ENCODE measurements at places on chromosomes 5 and 9.

GRCh38 chr9:95381221-95381620 is 63.7 kb upstream of the FANCC start:
- DNase-seq: no peak

DNA sequence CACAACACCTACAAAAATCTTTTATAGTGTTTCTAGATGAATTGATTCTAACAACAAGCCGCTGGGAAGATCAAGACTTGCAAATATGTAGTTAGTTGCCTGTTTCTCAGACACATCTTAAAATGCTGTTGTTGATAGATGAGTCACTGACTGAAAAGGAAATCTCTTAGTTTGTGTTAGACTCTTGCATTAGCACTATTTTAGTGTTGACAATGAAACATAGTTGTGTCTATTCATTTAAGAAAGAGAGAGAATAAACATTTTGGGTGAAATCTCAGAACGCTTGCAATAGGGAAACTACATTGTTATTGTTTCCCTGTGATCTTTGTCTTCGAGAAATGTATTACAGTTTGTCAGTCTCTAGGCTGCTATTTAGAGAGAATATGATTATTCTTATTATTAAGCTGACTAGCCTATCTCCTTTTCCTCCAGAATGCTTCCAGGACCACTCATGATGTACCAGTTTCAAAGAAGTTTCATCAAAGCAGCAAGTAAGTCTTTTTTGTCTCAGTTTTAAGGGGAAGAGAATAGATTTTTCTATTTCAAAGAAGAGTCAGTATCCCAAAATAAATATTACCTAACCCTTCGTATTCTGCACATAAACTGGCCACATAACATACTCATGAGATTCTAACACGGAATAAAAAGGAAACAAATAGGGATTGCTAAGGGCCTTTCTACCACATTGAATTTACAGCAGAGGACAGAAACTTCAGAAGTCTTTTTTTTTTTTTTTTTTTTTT is 285.6 kb downstream of the ARHGAP26 start:
- no peak for DNase-seq

- DNase-seq: no peak
These were observed 159.4 kb downstream of the GABRB2 start for GRCh38 chr5:161387121-161387520.

GRCh38 chr9:99072040-99072394 is 32.9 kb upstream of the TGFBR1 start:
- no peak for DNase-seq

DNA sequence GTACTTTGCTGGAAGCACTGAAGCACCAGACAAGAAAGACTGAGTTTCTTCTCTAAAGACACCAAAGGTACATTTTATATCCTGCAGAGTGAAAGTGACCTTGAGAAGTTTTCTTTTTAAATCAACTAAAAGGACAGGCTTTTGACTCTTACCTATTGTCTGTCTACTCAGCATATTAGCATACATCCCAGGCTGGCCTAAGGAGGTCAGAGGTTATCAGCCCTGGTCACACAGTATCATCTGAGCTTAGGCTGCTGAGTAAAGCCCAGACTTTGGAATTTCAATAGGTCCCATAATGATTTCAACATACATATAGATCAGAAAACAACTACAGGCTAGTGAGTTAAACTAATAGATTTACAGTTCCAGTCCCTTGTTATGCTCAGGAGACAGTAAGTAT is 10.1 kb upstream of the CDH9 start:
- no peak for DNase-seq

DNA sequence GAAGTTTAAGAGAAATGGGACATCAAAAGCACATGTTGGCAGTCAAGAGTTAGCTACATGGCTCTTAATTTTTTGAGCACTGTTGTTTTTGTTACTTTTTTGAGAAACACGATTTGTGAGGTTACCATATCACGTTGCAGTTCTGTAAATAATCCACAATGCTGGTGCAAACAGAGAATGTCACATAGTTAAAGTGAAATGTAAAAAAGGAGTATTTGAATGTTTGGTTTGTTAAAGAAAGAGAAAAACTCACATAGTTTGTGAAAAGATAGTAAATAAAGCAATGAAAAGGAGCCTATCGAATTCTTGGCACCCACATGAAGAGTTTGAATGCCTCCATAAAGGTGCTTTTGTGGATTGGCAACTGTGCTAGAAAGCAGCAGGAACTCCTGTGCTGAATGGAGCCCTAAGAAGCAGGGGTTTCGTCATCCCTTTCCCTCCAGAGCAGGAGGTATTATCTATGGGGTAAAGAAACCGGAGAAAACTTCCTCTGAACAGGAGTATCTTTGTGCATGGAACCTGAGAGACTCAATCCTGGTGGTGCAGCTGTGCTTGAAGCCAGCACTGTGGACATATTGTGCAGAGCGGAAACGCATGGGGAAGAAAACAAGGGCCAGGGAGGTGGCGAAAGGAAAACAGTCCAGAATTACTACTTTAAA is 148.5 kb upstream of the OTULINL start:
- DNase-seq: no peak

- DNase-seq: no peak
These were observed 130.7 kb upstream of the NR3C1 start for GRCh38 chr5:143533978-143534760.

- DNase-seq: no peak
These were observed 45.4 kb downstream of the PPP2R2B start for GRCh38 chr5:146832985-146833732.

- no peak for DNase-seq
These were observed 2.3 kb downstream of the NTRK2 start for GRCh38 chr9:84671586-84672521.

DNA sequence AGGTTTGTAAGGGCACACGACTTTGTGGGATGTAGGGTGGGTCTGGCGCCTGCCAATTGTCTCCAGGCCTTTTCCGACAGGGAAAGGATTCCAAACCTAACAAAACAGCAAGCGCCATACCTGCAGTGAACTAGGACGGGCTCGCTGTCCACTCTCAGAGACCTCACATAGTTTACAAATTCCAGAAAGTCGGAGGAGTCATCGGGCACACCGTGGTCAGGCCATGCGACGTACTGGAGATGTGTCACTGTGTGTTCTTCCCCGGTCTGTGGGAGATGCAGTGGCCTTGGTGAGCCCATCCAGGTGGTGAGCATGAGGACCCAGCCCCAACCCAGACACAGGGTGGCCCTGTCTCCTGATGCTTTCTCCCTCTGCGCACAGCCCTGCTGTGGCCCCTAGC is 61.3 kb upstream of the EPB41L4B start:
- DNase-seq: no peak

DNA sequence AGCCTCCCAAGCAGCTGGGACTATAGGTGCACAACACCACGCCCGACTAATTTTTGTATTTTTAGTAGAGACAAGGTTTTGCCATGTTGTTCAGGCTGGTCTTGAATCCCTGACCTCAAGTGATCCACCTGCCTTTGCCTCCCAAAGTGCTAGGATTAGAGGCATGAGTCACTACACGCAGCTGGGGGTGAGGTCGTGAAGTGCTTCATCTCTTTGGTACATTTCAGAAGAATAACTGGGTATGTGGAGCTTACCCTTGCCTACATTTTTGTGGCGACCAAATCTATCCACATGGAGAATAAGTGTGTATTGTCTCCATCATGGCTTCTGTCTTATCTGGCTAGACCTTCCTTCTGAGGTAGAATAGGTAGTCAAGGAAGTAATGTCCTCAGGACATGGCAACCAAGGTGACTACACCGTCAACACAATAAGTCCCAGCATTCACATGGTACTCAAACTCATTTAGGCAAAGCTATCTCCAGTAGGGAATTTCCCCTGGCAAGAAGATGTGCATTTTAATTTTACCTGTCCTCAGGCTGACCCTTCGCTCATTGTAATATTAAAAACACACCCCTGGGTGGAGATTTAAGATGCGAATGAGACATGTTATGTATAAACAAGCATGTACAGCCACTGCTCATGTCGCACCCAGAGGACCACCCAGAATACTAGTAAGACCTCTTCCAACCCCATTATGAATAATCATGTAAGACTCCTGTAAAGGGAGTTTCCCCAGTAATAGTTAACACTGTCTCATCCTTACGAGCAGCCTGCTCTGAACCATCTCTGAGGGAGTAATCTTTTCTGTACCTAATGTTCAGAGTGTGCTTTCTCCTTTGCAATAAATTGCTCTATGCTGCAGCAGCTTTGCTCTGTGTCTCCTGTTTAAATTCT is 1173.2 kb downstream of the TAF11L14 start:
- DNase-seq: no peak

DNA sequence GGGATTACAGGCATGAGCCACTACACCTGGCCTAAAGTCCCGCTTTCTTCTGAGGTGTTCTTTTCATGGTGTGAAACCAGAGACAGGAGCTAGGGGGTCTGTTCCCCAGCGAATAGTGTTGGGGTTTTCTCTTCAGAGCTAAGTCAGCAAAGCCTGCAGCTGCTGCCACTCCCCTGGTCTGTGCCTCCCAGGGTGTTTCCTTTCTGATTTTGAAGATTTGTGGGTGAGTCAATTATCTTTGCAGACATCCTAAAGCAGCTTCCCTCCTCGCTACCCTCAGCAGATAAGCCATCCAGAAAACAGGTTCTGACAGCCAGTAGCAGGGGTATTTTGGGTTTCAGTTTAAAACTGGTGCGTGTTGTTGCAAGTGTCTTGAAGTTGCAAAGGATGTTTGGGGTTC is 72.0 kb upstream of the IQGAP2 start:
- DNase-seq: no peak

DNA sequence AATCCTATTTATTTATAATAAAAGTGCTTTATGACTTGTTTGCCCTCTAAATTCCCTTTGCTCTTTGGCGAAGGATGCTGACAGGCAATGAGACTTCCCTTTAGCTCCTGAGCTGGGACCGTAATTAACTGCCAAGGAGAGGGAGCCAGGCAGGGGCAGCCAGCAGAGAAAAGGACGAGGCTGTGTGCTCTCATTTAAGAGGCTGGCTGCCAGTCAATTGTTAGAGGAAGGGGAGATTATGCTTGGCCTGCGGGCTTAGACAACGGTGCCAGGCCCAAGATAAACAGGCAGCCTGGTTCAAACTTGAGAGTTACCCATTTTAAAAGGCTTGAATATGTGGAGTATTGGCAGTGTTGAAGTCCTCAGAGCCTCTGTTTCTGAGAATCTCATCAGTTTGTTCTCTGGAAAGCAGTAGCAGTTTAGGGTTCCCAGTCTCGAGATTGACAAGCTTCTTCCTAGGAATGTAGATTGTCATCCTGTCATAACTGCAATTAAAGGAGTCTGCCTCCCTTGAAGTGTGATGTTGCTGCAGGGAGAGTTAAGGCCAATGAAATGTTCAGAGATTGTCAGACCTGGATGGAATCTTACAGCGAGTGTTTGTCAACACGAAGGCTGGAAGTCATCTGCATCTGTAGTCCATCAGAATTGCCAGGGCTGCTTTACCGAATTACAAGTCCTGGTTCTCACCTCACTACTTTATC is 113.2 kb downstream of the JAKMIP2 start:
- no peak for DNase-seq
